Left ventricle myocardium inferior (tissue), 1 donor: ENCODE measurements at places on chromosomes 7 and 10.

DNA sequence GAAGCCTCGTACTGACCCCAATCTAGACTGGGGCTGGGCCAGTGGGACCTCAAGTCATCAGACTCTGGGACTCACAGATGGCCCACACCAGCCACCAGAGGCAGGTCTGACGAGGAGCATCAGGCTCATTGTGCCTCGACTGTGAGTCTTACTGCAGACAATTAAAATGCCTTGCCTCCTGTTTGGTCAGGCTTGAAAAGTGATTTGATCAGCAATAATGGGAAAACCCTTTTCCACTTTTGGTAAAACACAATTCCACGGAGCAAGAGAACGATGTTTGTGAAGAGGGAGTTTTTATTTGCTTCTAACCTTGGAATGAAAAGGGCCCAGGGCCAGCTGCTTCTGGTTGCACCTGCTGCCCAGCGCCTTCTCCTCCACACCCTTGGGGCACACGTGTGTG lies 43.9 kb downstream of the C10orf143 start:
- DNase-seq: no peak

- no peak for DNase-seq
These were observed 484.2 kb upstream of the CELF2 start for GRCh38 chr10:10533437-10533836.

DNA sequence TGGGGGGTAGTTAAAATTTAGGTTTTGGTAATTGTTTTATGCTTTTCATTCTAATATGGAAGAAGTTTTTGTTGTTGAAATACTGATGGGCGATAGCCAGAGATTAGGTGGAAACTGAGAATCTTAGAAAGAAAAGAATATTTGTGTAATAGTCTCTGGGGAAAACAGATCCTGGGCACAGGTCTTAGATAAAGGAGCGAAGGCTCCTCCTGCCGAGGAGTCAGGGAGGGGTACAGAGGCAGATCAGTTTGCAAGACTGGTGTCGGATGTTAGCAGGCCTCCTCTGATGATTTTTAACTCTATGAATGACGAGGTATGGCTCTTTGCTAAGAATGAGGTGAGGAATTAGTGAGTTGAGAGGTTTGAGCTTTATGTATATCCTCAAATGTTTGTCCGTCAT lies 339.7 kb downstream of the HGF start:
- DNase-seq: no peak

GRCh38 chr10:12184165-12184564 lies 11.5 kb downstream of the NUDT5 start:
- DNase-seq: no peak

- no peak for DNase-seq
These were observed 133.3 kb upstream of the NAMPT start for GRCh38 chr7:106418094-106418493.

GRCh38 chr10:947051-947450 lies 15.5 kb upstream of the LARP4B start:
- no peak for DNase-seq

DNA sequence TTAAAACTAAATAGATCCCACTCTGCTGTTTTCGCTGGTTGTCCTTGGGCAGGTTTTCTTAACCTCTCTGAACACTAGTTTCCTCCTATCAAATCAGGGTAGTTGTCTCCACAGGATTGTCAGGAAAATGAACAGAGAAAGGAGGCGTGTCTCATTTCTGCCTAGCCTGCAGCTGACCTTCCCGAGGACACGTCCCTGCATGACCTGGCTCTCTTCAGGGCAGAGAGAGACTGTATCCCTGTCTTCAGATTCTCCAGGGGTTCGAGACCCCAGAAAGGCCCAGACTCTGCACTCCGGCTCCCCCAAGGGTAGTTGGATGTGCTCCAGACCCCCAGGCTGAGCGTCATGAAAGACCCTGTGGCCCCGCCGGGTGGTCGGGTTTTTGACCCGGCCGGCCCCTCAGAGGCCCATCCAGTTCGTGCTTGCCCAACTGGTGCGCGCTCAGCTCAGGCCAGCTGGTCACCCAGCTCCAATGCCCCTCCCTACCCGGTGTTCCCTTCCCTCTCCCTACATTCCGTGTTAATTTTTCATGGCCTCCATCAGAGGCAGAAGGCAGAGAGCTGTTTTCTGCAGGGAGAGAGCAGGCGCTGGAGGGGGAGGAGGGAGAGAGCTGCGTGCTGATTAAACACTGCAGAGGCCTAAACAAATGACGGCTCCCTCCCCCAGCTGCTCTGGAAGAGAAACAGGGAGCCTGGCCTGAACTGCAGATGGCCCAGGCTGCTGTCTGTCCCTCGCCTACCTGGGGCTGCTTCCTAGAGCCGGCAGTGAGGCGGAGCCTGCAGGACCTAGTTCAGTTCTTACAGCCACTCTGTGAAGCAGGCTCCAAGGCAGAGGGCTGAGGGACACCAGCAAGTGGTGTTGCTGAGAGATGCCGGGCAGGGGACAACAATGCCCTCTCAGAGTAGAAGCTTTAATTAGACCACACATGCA lies 86.2 kb upstream of the PPIF start:
- no peak for DNase-seq

GRCh38 chr7:128135159-128135514 lies 103.9 kb upstream of the LRRC4 start:
- no peak for DNase-seq

DNA sequence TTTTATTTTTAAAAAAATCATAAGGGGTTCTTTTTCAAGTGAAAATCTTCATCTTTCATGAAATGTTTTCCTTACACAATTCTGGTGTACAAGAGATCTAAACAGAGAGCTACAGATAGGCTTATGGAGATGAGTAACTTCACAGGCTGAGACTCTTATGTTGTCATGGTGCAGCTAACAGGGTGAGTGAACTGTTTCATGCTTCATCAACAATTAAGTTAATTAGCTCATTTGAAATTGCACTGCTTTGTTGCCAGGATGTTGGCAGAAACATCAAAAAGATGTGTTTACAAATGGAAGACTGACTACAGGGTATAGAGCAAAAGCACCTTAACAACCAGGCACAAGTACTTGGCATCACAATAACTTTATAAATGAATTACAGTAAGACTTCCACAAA lies 230.8 kb downstream of the FOXP2 start:
- DNase-seq: no peak

DNA sequence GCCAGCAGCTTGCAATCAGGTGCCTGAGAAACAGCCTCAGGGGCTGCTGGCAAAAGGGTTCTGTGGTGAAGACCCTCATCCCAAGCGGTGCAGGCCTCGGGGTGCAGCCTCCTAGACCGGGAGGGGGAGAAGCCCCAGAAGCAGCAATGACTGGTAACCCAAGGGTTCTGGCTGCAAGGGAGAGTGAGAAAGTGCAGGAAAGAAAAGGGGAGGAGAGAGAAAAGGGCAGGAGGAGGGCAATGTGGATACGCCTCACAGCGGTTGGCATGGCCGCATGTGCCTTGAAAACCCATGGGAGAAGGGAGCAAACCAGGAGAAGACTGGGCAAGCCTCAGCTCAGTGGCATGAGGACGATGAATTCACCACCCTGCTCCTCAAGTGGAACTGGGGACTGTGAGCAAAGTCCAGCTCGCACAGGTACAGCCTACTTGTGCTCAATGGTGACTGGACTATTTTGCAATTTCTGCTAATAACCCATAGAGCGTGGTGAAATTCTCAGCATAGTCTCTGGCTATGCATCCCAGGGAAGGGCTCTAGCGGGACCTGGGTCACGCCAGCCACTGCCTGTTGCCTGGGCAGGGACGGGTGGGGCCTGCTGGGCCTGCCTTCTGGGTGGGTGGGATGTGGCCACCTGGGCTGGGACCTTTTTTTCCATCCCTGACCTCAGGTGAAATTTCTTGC lies 6.2 kb downstream of the CLRN3 start:
- no peak for DNase-seq

- DNase-seq: no peak
These were observed 339.2 kb upstream of the ADARB2 start for GRCh38 chr10:2076528-2076927.

DNA sequence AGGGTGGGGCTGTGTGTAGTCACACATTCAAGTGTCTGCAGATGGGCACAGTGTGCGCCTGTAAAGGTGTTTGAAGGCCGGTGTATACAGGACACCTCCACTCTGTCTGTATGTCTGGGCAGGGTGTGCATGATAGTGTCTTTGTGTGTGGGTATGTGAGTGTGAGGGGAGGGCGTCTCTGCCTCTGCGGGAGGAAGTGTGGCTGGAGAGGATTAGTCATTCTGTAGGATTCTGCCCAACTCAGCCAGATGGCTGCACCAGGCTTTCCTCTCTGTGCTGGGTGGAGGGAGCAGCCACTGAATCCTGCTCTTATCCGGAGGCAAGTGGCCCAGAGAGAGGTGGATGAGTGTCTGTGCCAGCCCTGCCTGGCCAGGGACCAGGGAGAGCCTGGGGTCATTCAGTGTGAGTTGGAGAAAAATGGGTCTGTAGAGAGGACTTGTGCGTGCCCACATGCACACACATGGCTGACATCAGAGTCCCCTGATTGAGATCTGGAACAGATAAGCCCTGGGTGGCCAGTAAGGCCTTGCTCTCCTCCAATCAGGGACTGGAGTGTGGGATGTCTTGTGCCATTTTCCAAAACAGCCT lies 1.7 kb downstream of the SFXN3 start:
- DNase-seq: peak; percentile 57

GRCh38 chr7:88147949-88148348 lies 71.9 kb downstream of the SRI start:
- no peak for DNase-seq

GRCh38 chr10:12719365-12719764 lies 282.1 kb downstream of the CCDC3 start:
- DNase-seq: no peak

DNA sequence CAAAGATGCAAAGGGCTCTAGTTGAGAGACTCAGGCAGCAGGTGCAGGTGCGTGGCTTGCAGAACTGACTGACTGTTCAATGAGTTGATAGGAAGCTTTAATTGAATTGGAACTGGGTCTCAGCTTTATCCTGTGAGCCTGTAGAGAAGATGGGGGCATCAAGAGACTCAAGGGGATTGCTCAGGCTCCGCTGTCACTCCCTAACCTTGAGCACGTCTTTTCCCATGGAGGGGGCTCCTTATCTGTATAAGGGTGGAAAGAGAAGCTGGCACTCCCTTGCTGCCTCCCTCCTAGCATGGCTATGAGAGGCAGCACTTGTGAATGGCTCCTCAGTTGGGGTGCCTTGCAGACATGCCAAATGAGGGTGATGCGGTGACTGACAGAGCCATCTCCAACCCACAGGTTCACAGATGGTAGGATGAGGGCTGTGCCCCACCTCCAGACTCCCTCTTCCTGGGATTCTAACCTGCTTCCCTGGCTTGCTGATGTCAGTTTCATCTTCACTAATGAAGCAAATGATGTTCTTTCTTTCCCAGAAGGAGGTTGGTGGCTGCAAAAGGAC lies 12.4 kb upstream of the PLEKHA1 start:
- DNase-seq: no peak

- DNase-seq: no peak
These were observed 169.3 kb upstream of the MALRD1 start for GRCh38 chr10:18879284-18879683.

DNA sequence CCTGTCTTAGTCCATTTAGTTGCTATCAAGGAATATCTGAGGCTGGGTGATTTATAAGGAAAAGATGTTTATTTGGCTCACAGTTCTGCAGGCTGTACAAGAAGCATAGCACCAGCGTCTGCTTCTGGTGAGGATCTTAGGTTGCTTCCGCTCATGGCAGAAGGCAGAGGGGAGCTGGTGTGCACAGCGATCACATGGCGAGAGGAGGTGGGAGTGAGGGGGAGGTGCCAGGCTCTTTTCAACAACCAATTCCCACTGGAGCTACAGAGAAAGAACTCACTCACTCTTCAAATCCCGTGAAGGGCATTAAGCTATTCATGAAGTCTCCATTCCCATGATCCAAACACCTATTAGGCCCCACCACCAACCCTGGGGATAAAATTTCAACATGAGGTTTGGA lies 371.6 kb downstream of the SH2D4B start:
- no peak for DNase-seq

DNA sequence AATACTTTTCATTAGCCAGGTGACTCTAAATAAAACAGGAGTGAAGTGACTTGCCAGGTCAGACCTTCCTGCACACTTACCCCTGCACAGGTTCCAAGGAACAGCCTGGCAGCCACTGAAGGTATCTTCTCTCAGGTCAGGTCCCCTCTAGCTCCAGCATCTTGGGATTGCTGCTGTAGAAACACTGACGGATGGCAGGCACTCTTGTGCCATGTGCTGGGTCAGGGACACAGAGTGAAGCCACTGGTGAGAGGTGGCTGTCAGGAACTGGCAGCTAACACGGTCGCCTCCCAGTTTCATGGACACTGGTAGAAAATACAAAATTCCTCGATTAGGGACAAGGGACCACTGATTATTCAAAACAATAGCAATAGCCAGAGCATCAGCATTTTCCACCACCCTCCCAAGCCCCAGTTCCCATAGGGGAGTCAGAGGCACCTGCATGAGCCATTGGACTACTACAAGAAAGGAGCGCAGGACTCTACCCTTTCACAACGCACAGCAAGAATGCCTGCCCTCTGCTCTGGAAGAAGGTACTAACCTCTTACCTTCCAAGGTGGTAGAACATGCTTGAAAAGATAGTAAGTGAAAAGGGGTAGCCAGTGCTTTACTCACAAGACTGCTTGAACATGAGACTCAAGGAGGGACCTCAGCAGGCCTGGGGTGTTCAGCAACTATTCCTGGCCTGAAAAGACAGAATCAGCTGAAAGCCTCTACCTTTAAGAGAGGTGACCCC lies 5.1 kb upstream of the MYO1G start:
- DNase-seq: no peak

DNA sequence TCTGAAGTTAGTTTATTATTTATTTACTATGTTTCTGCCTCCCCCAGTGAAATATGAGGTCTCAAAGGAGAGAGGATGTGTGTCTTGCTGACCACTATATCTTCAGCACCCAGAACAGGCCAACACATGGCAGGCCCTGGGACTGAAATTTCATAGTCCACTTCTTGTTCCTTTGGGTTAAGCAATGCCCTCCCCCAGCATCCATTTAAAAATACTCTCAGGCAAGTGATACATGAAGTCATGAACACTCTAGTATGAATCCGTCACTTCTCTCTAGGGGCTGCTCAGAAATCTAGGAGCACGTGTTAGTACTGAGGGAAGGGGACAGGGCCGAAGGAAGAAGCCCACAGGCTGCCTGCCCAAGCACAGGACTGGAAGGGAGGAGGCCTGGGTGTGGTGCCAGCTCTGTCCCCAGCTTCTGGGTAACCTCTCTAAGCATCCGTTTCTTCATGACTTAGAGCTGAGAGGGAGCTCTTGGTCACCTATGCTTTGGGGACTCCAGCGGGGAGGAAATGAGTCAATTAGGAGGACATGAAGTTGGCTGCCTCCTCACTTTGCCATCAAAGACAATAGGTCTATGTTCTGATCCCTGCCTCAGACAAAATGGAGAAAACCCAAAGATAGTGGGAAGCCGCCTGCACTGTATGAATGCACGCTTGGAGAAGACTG lies 119.2 kb downstream of the KCNMA1 start:
- no peak for DNase-seq
